ENCODE measurements at places on chromosomes 5 and 9. TPM values are rescaled to one million over a fixed set of nuclear protein-coding genes. Genes with fewer than 3 reads are reported as not detected.

DNA sequence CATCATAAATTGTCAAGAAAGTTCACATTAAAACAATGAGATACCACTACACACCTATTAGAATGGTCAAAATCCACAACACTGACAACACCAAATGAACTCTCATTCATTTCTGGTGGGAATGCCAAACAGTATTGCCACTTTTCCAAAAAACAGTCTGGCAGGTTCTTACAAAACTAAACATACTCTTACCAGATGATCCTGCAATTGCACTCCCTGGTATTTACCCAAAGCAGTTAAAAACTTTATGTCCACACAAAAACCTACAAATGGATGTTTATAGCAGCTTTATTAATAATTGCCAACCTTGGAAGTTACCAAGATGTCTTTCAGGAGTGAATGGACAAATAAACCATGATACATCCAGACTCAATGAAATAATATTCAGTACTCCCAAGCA lies 56.8 kb downstream of the ZNF608 start:
- DNase-seq: no peak
- no peaks in the 10 kb centered on the region for H3K36me3 ChIP-seq
- no peaks in the 10 kb centered on the region for H3K27me3 ChIP-seq

GRCh38 chr5:36279054-36279698 lies 22.5 kb downstream of the RANBP3L start:
- H3K36me3 ChIP-seq: no peaks in the 10 kb centered on the region
- H3K27ac ChIP-seq: no peak overlapping the region
- DNase-seq: no peak
- peaks cover 3% of the 10 kb centered on the region for H3K27me3 ChIP-seq

- no peak overlapping the region for H3K4me3 ChIP-seq
- peaks cover 2% of the 10 kb centered on the region for H3K4me1 ChIP-seq
- no peak for DNase-seq
- H3K27me3 ChIP-seq: peaks cover 2% of the 10 kb centered on the region
- H3K36me3 ChIP-seq: no peaks in the 10 kb centered on the region
These were observed 26.8 kb downstream of the ACTBL2 start for GRCh38 chr5:57455511-57456455.

ARID3C gene
- total RNA-seq: not detected

GRCh38 chr5:135254183-135254582 lies 144.8 kb downstream of the MACROH2A1 start:
- no peaks in the 10 kb centered on the region for H3K36me3 ChIP-seq
- no peak overlapping the region for H3K27ac ChIP-seq
- H3K4me1 ChIP-seq: no peaks in the 10 kb centered on the region
- DNase-seq: peak; percentile 4

- no peak overlapping the region for H3K27ac ChIP-seq
- H3K27me3 ChIP-seq: peaks cover 4% of the 10 kb centered on the region
- H3K36me3 ChIP-seq: no peaks in the 10 kb centered on the region
- no peak overlapping the region for H3K4me3 ChIP-seq
- no peaks in the 10 kb centered on the region for H3K4me1 ChIP-seq
These were observed 68.5 kb downstream of the SLC24A2 start for GRCh38 chr9:19720377-19720776.

GRCh38 chr9:4228606-4229005 lies 71.3 kb downstream of the GLIS3 start:
- peaks cover 7% of the 10 kb centered on the region for H3K4me1 ChIP-seq
- H3K36me3 ChIP-seq: no peaks in the 10 kb centered on the region
- no peak overlapping the region for H3K27ac ChIP-seq
- no peak overlapping the region for H3K4me3 ChIP-seq

- H3K36me3 ChIP-seq: no peaks in the 10 kb centered on the region
- no peak overlapping the region for H3K27ac ChIP-seq
- no peaks in the 10 kb centered on the region for H3K27me3 ChIP-seq
These were observed 66.4 kb upstream of the SLC44A1 start for GRCh38 chr9:105178076-105178475.

DNA sequence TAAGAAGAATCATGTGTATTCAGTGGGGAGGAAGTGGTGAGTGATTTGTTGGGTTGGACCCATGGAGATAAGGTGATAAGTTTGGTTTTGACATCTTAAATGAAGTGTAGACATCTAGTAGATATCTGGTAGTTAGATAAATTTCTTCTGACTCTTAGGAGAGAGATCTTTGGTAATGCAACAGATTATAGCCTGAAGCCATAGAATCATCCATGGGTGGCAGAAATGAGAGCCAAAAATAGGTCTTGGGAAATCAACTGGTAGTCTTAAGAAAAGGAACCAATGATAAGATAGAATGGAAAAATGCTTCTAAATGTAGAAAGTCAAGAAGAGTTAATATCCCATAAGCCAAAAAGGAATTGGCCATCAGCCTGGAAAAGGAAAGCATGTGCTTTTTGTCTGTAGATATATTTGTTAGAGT lies 532.7 kb upstream of the GRAMD2B start:
- H3K4me3 ChIP-seq: no peak overlapping the region
- H3K36me3 ChIP-seq: no peaks in the 10 kb centered on the region
- H3K4me1 ChIP-seq: no peaks in the 10 kb centered on the region
- H3K27ac ChIP-seq: no peak overlapping the region
- H3K27me3 ChIP-seq: no peaks in the 10 kb centered on the region

DNA sequence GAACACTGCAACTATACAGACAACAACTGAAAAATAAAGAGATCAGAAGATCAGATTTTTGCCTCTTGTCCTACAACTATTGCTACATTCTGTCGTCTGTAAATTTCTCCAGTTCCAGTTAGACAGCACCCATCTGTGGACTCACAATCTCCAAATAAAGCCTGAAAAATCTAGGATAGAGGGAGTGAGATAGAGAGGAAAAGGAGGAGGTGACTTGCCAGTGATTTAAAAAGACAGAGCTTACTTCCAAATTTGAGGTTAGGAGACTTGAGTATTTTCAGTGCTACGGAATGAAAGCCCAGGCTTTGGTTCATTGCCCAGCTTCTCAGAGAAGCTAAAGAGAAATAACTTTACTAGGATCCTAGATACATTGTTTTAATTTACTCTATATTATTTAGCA lies 63.6 kb downstream of the PTCD2 start:
- no peaks in the 10 kb centered on the region for H3K36me3 ChIP-seq
- peaks cover 2% of the 10 kb centered on the region for H3K27me3 ChIP-seq
- no peaks in the 10 kb centered on the region for H3K4me1 ChIP-seq
- H3K27ac ChIP-seq: no peak overlapping the region
- H3K4me3 ChIP-seq: no peak overlapping the region

DNA sequence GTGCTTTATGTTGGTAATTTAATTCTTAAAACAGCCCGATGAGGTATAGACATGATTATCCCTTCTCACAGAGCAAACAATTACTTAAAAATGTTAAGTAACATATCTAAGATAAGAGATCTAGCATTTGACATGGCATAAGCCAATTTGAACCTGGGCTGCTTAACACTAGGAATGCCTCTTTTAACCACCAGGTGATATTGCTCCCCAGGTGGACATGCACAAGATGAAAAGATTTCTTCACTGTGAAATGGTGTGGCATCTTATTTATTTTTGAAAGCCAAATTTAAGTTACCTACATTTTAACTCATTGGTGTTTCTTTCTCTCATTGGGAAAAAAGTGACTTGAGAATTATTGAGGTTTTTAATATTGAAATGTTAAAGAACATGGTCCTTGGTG lies 15.8 kb upstream of the LRRC70 start:
- H3K4me1 ChIP-seq: no peaks in the 10 kb centered on the region
- no peak for DNase-seq
- no peak overlapping the region for H3K27ac ChIP-seq
- H3K27me3 ChIP-seq: no peaks in the 10 kb centered on the region
- peaks cover 32% of the 10 kb centered on the region for H3K36me3 ChIP-seq
- no peak overlapping the region for H3K4me3 ChIP-seq

N4BP3 gene
- total RNA-seq: 5.3 TPM

DNA sequence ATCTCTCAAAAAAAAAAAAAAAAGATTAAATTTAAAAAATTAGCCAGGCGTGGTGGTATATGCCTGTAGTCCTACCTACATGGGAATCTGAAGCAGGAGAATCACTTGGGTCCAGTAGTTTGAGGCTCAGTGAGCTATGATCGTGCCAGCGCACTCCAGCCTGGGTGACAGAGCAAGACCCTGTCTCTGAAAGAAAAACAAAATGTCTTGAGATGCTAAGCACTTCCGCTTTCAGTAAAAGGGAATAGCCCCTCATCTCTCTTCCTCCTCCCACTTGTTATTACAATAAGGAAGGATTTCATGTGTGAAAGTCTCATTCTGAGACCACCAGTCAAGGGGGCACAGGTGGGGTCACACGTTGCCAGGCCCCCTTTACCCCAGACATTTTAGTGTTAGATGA lies 79.4 kb downstream of the GOLPH3 start:
- no peak overlapping the region for H3K27ac ChIP-seq
- H3K36me3 ChIP-seq: peaks cover 6% of the 10 kb centered on the region

SPATA24 gene
- 6.3 TPM for total RNA-seq

DNA sequence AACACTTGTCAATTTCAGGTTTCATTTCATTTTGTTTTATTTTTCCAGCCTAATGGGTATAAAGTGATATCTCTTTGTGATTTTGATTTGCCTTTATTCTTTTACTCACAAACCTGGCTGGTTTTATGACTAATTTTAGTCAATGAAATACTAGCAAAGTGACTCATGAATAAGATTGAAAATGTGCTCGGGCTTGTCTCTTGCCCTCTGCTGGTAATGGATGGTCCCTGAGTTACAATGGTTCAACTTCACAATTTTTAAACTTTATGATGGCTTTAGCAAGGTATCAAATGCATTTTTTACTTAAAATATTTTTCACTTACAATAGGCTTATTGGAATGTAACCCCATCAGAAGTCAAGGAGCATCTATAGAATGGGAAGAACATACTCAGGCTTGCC lies 431.4 kb upstream of the CCNG1 start:
- H3K27ac ChIP-seq: no peak overlapping the region
- no peak for DNase-seq
- H3K27me3 ChIP-seq: no peaks in the 10 kb centered on the region
- H3K4me3 ChIP-seq: no peak overlapping the region
- H3K4me1 ChIP-seq: no peaks in the 10 kb centered on the region

PCDHGA7 gene
- total RNA-seq: 0.26 TPM

DNA sequence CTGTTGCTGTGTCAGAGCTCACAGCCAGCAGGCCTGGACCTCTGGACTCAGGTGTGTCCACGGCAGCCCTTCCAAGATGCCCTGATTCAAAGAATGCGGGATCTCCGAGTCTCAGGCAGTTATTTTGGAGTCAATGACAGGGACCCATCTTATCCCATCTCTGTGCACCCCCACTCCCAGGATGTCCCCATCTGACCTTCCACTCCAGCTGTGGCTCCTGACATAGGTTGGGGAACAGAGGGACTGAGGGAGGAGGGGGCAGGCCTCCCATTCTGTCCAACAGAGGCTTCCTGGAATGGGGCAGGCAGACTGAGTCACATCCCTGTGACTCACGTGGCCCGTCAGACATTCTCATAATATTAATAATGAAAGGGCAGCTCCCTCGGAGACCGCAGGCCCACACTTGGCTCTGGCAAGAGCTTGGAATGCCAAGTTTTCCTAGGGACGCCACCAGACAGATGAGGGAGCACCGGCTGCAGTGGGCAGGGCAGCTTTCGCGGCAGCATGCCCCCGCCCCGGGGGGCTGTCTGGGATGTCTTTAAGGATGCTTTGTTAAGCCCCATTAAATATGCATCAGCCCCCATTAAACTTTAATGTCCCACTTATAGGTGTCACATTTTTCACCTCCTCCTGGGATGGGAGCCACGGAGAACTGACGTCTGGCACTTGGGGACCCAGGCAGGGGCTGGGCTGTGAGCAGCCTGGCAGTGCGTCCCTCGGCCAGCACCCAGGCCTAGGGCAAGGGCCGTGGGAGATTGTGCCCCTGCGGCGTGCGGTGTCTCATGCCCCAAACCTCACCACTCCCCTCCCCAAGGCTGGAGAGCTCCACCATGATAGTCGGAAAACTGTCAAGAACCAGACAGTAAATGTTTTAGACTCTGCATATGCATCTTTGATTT lies 23.6 kb upstream of the FIBCD1 start:
- H3K4me1 ChIP-seq: peaks cover 4% of the 10 kb centered on the region
- no peak overlapping the region for H3K27ac ChIP-seq
- no peak for DNase-seq
- no peak overlapping the region for H3K4me3 ChIP-seq

DNA sequence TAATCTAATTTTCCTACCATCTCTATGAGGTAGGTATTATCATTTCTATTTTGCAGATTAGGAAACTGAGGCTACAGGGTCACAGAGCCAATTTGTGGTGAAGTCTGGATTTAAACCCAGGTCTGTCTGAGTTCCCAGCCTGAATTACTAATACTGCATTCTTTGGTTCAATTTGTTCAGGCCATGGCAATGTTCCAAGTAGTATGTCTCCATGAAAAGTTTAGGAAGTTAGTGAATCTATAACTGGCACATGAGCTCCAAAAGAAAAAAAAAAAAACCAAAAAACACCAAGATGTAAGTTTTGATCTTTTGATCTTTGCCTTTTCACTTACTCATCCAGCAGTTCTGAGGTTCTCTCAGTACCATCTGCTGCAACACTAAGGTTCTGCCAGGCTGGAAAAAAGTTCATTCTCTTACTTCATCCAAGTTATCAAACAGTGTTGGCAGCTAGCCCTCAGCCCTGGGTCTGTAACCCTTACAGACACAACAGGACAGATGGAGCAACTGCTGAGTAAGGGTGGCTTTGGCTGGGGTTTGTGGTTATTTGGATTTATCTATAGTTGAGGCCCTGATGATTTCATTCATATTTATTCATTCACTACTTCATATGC lies 4.4 kb upstream of the TMEM268 start:
- H3K4me1 ChIP-seq: peaks cover 17% of the 10 kb centered on the region
- no peaks in the 10 kb centered on the region for H3K27me3 ChIP-seq
- peaks cover 4% of the 10 kb centered on the region for H3K36me3 ChIP-seq
- no peak overlapping the region for H3K4me3 ChIP-seq

NXNL2 gene
- total RNA-seq: not detected

GRCh38 chr9:109349421-109349846 lies 28.6 kb upstream of the EPB41L4B start:
- H3K27me3 ChIP-seq: peaks cover 9% of the 10 kb centered on the region
- no peaks in the 10 kb centered on the region for H3K4me1 ChIP-seq
- no peak overlapping the region for H3K4me3 ChIP-seq
- no peaks in the 10 kb centered on the region for H3K36me3 ChIP-seq
- DNase-seq: no peak
- no peak overlapping the region for H3K27ac ChIP-seq

DNA sequence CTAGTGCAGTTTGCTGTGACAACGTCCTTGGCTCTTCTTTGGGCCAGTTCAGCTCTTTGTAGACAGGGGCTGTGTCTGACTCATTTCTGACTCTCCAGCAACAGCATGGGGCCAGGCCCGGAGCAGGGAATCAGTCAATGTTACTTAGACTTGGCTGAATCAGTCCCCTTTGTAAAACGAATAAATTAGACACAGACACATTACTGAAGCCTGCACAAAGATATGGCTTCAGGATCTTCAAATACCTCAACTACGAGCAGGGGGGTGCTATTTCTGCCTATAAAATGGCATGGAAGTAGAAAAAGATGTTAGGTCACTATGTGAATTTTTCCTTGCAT lies 204.7 kb downstream of the TTLL11 start:
- DNase-seq: no peak
- H3K27ac ChIP-seq: no peak overlapping the region
- peaks cover 19% of the 10 kb centered on the region for H3K4me1 ChIP-seq
- no peaks in the 10 kb centered on the region for H3K36me3 ChIP-seq

- H3K27ac ChIP-seq: no peak overlapping the region
- H3K4me3 ChIP-seq: no peak overlapping the region
- H3K4me1 ChIP-seq: peaks cover 9% of the 10 kb centered on the region
- peaks cover 12% of the 10 kb centered on the region for H3K27me3 ChIP-seq
- H3K36me3 ChIP-seq: peaks cover 2% of the 10 kb centered on the region
These were observed 222.7 kb downstream of the PDZD2 start for GRCh38 chr5:31861601-31862000.

GRCh38 chr5:135441919-135442318 lies 5.2 kb downstream of the DCANP1 start:
- H3K4me1 ChIP-seq: peaks cover 6% of the 10 kb centered on the region
- no peak for DNase-seq
- H3K27me3 ChIP-seq: peaks cover 7% of the 10 kb centered on the region
- no peaks in the 10 kb centered on the region for H3K36me3 ChIP-seq

ARHGEF37 gene
- total RNA-seq: 0.82 TPM

RNF183 gene
- total RNA-seq: 0.14 TPM

SLC36A3 gene
- not detected for total RNA-seq

Measured in activated naive CD8-positive, alpha-beta T cell treated with anti-CD3 and anti-CD28 coated beads, Interleukin-2, amount 10 ng/mL, durations not matched to agents 7 days and 5 days (primary cell).